AG04449 (cell line): ENCODE measurements at places on chromosomes 11 and 22.
A peak's percentile ranks its signal among the peaks of the same experiment; 100 is the strongest.

DNA sequence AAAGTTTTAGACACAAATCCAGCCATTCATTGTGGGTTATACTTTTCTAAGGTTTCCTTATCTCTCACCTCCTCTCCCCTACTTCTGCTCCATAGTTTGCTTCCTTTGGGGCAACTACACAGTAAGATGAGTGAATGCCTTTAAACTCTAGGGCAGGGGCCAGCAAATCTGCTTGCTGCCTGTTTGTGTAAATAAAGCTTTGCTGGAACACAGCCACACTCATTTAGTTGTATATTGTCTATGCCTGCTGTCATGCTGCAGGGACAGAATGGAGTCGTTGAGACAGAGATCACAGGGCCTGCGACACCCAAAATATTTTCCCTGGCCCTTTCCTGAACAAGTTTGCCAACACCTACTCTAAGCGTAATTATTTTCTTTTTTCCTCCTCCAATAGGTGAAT lies 58.7 kb downstream of the TECTA start:
- no peak for DNase-seq

DNA sequence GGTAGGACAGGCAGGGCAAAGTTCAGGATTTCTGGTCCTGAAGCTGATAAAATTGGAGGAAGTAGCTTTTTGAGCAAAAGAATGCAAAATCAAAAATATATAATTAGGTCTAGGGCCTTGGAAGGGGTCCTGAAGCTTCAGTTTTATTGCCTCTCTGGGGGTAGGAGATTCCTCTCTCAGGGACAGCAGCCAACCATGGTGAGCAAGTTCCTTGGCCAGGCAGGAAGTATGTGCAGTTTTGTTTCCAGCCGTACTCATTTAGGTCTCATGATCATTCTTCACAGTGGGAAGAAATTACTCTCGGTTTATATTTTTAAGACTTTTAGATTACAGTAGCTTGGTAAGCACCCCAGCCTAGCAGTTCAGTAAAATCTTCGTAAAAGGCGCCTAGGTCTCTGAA lies 2.9 kb upstream of the RAB38 start:
- no peak for DNase-seq

GRCh38 chr11:43581370-43582023 lies 99.0 kb upstream of the HSD17B12 start:
- no peak for DNase-seq

- DNase-seq, result no peak
Observed at GRCh38 chr11:130457623-130458409, 9.4 kb downstream of the ADAMTS15 start.

DNA sequence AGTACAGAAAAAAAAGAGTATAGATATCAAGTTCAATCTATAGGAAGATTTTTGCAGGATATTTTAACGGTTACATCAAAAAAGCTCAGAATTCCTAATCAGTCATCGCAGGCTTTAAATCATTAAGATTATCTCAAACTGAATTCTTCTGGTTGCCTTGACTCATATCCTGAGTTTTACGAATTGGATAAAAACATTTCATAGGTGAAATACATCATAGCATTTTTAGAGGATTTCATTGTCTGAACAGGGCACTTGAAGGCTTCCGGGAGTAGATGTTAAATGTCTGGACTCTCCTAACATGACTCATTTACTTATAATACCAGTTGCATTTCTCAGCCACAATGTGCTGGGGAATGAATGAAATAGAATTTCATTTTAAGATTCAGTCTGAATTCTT lies 2216.6 kb upstream of the RAG2 start:
- peak; percentile 3 for DNase-seq

GRCh38 chr11:122872046-122872445 lies 10.5 kb upstream of the JHY start:
- DNase-seq, result no peak

DNA sequence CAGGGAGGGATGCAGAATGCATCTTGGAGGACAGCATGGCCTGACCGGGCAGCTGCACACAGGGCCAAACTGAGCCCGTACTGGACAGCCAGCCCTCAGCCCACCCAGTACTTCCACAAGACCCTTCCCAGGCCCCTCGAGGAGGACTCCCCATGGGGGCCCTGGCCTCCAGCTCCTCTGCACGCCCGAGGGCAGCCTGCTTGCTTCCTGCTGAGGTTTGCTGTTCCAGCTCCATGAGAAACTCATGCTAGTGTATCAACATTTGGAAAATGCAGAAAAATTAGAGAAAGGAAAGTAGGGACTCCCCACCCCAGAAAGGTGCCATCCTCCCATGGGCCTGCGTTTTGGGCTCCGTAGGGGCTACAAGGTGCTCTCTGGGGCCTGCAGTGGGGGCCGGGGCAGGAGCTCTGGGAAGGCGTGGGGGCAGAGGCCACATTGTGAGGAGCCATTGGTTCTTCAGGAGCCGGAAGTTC lies 21.3 kb upstream of the CCDC188 start:
- DNase-seq, result no peak

DNA sequence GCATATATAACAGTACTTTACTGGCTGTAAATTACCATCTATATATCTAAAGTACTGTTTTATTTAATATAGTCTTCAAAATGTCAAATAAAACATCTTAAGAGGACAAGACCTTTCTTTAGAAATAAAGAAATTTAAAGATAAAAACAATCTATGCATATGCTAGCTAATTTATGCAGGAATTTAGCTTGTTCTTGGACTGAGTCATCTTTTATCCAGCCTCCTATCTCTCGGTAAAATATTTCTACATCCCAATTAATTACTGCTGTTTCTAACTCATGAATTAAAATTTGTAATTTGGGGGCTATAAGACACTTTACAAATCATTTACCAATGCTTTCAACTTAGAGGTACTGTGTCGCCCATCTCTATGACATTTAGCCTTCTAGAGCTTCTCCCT lies 72.8 kb upstream of the DDI1 start:
- no peak for DNase-seq

DNA sequence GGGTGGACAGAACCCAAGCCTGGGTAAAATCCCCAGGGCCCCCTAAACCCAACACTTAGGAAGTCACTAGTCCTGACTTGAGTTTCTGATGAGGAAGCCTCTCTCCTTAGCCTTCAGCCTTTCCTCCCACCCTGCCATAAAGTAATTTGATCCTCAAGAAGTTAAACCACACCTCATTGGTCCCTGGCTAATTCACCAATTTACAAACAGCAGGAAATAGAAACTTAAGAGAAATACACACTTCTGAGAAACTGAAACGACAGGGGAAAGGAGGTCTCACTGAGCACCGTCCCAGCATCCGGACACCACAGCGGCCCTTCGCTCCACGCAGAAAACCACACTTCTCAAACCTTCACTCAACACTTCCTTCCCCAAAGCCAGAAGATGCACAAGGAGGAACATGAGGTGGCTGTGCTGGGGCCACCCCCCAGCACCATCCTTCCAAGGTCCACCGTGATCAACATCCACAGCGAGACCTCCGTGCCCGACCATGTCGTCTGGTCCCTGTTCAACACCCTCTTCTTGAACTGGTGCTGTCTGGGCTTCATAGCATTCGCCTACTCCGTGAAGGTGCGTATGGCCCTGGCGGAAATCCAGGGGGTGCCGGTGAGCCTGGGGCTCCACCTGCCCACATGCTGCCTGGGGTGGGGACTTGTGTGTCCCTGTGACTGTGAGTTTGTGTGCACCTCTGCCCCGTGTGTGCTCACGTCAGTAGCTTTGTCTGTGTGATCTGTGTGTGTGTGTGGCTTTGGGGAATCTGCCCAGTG lies at the start of gene IFITM1:
IFITM1 (plus strand) TSS at position 254 of the 767 bp plus-strand sequence; CDS start at position 385, 131 bp downstream.
- peak; percentile 31 for DNase-seq

DNA sequence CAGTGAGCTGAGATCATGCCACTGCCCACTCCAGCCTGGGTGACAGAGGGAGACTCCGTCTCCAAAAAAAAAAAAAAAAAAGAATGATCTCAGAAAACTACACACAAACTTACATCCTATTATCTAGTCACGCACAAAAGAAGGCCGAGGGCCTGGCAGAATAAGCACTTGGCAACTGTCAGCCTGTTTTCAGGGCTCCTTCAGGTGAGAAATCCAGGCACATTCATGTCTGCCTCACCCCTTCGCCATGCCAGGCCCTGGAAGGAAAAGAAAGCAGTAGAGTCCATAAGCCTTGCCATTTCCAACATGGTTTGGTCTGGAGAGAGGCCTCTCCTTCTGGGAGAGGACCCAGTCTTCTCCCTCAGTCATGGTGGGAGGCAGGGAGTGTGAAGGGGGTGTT lies 30.9 kb downstream of the C11orf58 start:
- DNase-seq, result no peak

DNA sequence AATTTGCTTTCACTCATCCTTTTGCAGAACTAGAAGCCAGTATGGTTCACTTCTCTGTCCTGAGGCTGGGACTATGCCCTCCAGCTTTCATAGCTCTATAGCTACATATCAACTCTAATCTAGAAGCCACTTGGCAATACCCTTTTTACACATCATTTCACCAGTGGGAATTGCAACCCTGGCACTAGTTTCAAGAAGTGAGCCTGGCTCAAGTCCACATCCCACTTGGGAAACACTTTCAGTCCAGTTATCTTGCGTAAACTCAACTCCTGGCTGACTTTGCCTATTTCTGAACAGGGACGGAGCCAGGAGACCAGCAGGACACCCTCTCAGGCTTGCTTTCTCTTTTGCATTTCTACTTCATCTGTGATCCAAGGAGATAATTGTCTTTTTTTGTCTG lies 19.9 kb upstream of the FAT3 start:
- no peak for DNase-seq

DNA sequence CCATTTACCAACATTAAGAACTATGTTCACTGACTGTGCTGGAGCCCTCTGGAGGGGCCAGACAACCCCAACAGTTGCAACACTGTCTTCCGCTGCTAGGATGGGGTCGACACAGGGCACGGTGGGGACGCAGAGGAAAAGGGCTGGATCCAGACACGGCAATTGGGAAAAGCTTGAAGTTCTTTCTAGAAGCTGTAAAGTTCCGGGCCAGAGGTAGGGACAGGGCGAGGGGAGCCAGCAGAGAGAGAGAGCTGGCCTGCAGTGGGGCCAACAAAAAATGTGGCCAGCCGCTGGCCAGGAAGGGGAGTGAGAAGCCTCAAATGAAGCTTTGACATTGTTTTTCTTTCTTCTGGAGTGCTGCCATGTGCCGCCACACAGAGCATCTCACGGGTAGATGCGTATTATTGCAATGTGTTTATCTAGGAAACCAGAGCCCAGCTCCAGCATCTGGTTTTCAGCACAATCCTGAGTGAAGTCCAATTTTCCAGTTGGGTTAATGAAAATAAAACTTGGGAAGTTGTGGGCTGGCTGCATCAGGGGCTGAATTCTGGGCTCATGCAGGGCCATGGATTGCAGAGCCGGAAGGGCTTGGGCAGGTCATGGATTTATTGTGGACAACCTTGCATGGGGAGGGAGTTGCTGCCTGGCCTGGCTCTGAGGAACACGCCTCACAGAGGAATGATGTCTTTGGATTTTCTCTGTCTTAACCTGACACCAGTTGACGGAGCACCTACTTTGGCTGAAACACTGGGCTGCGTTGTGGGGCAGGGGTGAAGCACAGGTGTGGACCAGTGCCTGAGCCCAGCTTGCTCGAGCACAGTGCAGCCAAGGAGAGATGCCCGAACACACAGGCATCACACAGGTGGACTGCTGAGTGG lies 67.6 kb upstream of the AMPD3 start:
- DNase-seq, result peak; percentile 71

- DNase-seq, result no peak
Observed at GRCh38 chr11:67352546-67353316, 615 bp downstream of the POLD4 start.

DNA sequence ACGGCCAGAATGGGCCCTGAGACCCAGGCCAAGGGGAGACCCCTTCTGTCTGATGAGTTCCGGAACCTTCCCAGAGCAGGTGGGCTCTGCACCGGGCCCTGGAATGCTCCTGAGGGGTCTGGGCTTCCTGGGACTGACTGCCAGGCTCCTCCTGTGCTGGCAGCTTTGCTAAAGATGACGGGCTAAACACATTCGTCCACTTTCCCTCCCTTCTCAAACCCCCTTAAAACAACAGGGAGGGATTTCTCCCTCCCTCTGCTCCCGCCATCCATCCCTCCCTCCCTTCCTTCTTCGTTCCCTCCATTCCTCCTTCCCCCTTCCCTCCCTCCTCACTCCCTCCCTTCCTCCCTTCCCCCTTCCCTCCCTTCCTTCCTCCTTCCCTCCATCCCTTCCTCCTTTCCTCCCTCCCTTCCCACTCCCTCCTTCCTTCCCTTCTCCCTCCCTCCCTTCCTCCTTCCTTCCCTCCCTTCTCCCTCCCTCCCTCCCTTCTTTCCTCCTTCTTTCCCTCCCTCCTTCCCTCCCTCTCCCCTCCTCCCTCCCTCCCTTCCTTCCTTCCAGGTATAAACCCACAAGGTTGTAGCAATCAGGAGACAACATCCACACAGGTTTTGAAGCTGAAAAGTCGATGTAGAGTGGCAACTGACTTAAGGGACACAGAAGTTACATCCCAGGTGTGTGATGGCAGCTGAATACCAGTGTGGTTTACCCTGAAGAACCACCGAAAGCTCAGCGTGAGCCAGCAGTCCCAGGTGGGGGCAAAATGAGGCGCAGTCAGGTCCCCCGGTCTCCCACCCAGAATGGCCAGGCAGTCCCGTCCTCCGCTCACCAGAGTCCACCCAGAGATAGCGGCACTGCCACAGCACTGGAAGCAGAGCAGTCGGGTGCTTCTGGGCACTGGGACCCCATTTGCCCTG lies 18.8 kb upstream of the MGAT3 start:
- no peak for DNase-seq

- no peak for DNase-seq
Observed at GRCh38 chr11:47109051-47109726, 67.5 kb downstream of the ARFGAP2 start.

DNA sequence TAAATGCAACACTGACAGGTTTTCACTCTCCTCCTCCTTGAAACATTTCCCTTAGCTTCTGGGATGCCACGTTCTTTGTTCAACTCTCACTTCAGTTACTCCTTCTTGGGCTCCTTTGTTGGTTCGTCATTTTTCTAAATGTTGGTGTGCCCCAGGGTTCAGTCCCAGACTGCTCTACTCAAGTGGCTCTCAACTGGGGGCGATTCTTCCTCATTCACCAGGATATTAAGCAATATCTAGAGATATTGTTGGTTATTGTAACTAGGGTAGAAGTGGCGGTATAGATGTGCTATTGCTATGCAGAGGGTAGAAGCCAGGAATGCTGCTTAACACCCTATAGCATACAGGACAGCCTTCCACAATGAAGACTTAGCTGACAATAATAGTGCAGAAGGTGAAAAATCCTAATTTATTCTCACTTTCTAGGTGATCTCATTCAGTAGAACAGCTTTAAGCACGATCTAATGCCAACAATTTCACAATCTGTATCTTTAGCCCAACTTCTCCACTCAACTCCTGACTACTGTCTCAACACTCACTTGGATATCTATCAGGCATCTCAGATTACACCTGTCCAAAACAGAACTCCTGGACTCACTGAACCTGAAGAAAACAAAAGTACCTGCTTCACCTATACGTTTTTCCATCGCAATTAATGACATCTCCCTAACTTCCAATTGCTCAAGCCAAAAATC lies 4.6 kb downstream of the NUP160 start:
- no peak for DNase-seq

- DNase-seq, result no peak
Observed at GRCh38 chr11:3014057-3014938, 22.2 kb upstream of the NAP1L4 start.

- peak; percentile 34 for DNase-seq
Observed at GRCh38 chr22:35742342-35743100, 24.8 kb downstream of the APOL5 start.
